ENCODE measurements at places on chromosomes 16 and 17.
A peak's percentile ranks its signal among the peaks of the same experiment; 100 is the strongest.

- no peak for DNase-seq
Observed at GRCh38 chr16:81626181-81626674, 152.9 kb upstream of the PLCG2 start.

- no peak for DNase-seq
Observed at GRCh38 chr16:55283812-55284717, 39.9 kb upstream of the IRX6 start.

GRCh38 chr16:22977294-22977697 is 163.3 kb downstream of the HS3ST2 start:
- DNase-seq = no peak

DNA sequence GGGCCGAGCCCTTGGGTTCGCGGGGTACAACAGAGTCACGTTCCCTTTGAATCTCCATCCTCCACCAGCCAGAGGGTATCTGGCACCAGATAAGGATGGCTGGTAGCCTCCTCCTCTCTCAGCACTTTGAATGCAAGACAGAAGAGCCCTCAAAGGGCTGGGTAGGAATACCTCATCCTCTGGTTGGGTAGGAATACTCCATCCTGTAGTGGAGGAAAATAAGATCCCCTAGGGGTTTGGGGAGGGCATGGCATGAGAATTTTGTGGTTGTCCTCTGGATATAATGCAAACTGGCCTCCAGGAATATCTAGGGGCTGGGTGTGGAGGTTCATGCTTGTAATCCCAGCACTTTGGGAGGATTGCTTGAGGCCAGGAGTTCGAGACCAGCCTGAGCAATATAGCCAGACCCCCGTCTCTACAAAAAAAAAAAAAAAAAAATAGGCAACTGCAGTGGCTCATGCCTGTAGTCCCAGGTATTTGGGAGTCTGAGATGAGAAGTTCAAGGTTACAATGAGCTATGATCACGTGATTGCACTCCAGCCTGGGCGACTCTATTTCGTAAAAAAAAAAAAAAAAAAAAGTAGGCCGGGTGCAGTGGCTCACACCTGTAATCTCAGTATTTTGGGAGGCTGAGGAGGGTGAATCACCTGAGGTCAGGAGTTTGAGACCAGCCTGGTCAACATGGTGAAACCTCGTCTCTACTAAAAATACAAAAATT is 2.7 kb downstream of the IGFBP4 start:
- DNase-seq = no peak

DNA sequence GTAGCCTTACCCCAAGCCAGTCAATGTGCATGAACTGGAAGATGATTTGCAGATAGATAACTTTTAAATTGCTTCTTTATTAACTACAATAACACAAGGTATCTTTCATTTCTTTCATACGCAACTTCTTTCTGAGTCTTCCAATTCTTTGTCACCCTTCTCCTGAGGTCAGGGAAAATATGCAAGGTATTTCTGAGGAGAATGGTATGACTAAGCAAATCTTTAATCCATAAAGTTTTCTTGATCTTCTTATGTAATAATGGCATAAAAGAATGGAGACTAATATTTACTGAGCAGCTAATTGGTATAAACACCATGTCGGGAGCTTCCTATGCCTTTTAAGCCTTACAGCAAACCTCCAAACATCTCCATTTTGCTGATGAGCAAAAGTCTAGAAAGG is 438.9 kb downstream of the KCNJ2 start:
- DNase-seq = no peak

DNA sequence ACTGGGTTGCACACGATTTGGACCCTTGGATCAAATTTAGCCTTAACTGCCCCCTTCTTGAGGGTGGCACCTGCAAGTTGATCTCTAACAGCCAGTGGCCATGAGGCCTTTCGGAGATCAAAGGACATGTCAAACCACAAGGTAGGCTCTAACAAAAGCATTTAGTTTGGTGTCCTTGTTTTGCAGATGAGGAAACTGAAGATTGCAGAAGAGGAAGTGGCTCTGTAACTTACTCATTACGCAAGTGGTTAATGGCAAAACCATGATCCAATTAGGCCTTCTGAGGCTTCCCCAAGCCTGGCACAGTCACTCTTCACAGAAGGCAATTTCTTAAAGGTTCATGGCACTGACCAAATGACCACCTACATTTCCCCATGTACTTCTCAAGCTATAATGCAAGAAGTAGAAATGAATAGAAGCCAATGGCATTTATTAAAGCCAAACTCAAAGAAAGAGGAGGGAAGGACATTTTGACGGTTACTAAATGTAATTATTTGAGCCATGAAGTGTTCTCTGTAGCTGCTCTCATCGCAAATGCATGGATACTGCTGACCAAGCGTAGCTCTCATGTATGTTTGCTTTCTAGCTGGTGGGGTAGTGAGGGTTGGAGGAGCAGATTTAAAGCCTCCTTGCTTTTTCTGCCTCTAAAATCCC is 32.8 kb upstream of the ABCC12 start:
- peak; percentile 47 for DNase-seq

DNA sequence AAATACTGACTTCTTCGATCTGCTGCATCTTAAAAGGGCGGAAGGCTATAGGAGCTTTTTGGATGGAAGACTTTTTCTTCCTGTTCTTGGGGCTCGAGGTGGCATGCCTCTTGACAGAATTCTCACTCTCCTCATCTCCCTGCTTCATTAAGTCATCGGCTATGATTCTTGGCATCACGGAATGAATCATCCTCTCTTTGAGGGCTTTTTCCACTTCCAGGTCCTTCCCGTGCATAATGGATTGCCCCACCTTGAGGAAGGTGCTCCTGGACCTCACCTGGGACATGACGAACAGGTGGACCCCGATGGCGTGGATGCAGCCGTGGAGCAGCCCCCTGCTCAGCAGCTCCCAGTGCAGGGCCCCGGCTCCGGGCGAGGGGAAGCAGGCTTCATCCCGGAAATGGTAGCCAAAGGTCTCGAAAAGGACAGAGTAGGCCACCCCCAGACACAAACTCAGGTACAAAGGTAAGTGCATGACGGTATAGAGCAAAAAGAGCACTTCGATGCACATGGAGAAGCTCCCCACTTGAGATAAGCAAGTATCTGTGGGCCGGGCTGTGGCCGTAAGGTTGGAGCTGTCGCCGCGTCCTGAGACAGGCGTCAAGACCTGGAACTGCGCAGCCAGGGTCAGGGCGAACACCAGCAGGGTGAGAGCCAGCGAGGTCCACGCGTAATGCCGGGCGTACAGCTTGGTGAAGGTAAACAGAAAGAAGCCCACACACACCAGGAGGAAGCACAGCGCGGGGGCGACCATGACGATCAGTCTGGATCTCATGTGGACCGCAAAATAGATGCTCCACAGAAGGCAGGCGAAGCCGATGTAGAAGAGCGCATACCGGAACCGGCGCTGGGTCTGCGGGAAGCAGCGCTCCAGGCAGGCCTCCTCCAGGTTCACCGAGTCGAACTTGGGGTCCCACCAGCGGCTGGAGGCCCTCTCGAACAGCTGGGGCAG is 1.7 kb downstream of the ADCY9 start:
- DNase-seq = no peak

DNA sequence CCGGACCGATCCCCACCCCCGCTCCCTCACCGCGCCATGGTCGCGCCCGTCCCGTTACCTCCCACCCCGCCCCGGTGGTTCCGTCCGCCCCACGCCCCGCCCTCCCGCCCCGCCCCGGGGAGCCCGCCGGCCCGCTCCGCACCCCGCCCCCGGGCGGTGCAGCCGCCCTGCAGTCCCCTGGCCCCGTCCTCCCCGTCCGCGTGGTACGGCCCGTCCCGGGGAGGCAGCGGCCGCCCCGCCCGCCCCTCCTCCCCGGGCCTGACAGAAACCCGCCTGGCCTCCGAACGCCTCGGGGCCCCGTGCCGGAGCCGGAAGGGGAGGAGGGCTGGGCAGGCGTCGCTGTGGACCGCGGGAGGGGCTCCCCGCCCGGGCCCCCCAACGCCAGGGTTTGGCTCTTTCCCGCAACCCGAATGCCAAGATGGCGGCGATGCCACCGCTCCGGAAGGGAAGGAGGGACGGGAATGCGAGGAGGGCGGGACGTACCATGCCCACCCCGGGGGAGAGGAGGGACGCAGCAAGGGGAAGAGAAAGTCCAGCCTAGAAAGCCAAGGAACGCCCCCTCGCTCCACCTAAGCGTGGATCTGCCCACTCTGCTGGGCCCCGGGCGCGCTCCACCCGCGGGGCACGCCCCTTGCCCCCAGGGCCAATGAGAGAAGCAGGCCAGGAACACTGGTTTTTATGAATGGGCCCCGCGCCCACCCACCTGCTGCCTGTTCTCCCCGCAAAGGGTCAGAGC is at the start of gene PIP4K2B:
PIP4K2B (minus strand) TSS at position 56 of the 736 bp plus-strand sequence. CDS start 132 bp downstream, outside the sequence.
- peak; percentile 97 for DNase-seq

DNA sequence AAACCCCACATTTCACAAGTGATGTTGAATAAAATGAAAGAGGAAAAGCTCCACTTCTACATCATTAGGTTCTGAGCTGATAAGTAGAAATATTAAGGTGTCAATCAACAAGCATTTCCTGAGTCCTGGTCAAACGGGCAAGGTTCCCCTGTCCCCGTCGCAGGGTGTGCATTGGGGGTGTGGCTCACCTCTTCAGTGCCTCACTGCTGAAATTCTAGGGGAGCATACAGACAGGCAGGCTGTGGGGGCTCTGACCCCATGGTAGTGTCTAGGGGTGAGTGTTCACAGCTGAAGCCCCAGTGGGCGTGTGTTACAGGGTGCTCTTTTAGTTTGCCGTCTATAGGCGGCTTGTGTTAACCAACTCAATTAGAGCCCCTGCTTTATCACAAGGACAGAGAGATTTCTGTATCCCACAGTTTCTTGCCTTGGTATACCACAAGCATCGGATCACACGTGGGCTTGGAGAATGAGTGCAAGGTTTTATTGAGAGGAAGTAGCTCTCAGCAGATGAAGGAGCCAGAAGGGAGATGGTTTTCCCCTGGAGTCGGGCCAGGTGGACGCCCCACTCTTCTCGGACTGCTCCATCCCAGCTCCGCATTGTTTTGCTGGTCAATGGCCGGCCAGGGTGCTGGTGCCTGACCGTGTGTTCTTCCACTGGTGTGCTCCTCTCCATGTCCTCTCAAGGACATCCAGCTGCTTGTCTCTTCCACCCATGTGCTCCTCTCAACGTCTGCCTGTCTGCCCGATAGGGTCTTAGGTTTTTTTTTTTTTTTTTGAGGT is 238.2 kb upstream of the NLRP1 start:
- no peak for DNase-seq
